T-cell (primary cell): ENCODE measurements at places on chromosomes 13 and 19.

DNA sequence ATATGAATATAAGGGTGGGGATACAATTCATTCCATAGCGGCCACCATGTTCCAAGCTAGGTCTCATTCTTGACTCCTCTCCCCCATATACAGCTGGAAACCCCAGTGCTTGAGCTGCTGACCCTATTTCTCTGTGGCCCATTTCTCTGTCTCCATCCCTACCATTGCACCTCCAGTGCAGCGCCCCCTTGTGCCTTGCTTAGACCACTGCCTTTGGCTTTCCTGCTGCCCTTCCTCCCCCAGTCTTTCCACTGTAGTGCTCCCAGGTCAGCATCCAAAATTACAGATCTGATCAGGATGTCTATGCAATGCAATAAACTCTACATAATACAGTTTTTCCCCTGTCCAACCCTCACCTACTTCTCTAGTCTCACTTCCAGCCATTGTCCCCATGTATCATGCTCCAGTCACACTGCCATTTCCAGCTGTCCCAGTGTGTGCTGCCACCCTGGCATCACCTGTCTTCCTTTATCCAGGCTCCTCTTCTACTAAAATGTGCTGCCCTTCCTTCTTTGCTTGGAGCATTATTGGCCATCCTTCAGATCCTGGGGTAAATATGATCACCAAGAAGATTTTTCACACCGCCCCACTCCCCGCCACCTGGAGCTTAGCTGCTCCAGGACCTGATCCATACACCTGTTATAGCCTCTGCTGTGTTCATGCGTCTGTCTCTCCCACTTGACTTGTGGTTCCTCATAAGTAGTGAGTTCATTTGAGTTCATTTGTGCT lies 199.4 kb upstream of the IPO5 start:
- DNase-seq = no peak

- no peak for DNase-seq
These were observed 39.2 kb downstream of the TNFRSF19 start for GRCh38 chr13:23609414-23609760.

DNA sequence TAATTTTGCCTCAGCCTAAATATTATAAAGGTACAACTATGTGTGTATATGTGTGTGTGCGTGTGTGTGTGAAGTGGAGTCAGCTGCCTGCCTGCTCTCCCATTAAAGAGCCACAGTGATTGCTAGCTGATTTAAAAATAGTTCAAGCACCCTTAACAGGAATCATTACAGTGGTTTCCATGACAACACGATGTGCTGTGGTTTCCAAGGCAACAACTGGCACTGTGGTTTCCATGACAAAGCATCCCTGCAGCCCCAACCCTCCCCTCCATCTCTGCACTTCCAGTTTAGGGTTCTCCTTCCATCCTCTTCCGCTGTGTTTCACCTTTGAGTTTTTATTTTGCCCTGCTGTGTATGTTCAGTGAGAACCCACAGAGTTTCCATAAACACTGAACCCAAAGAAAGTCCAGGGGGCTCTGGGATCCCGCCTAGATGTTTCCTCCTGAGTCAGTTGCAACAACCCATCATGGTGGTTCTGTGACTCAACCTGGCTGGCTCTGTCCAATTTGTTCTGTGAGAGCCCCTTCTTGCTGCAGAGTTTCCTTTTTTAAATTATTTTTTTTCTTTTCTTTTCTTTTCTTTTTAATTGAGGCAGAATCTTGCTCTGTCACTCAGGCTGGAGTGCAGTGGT lies 7.1 kb upstream of the PNMA8A start:
- DNase-seq = no peak

DNA sequence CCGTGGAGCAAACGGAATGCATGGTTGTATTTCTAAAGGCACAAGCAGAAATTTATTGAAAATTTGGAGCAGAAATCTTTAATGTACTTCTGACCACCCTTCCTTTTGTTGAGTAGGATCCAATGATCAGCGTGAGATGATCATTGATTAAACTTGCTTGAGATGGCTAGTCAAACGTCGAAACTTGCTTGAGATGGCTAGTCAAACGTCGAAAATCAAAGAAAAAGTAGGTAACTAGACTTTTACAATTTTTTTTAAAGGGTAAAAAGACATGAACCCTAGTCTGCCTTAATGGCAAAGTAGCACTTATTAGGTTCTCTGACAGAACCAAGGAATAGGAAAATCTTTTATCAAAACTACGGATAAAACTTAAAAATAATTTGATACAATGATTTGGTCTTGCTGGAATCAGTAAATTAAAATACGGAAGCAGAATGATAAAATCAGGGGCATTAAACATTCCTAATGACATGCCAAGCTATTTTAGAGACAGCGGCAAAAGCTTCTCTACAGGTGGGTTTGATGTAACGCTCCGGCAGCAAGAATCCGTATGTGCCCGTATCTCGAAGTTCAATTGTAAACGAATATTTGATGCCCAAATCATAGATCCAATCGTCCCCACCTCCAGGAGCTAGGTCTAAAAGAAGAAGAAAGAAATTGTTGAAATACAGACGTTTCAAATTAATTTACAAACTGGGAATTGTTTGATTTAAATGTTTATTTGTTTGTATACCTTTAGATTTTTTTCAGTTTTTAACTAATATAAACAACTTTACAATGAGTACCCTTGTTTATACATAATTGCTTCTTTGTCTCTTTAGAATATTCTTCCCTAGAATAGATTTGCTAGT lies 841 bp upstream of the ZC3H13 start:
- DNase-seq = no peak

DNA sequence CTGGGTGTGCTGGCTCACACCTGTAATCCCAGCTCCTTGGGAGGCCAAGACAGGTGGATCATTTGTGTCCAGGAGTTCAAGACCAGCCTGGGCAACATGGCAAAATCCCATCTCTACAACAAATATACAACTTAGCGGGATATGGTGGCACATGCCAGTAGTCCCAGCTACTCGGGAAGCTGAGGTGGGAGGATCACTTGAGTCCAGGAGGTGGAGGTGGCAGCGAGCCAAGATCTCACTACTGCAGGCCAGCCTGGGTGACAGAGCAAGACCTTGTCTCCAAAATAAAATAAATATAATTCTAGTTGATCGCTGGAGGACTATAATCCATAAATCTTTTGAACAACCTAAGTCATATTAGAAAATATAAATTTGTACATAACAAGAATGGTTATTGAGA lies 1061.5 kb upstream of the PCDH9 start:
- no peak for DNase-seq

- DNase-seq = no peak
These were observed 19.0 kb upstream of the PLPP2 start for GRCh38 chr19:310141-310651.

GRCh38 chr13:93309886-93310523 lies 83.4 kb downstream of the GPC6 start:
- DNase-seq = no peak

DNA sequence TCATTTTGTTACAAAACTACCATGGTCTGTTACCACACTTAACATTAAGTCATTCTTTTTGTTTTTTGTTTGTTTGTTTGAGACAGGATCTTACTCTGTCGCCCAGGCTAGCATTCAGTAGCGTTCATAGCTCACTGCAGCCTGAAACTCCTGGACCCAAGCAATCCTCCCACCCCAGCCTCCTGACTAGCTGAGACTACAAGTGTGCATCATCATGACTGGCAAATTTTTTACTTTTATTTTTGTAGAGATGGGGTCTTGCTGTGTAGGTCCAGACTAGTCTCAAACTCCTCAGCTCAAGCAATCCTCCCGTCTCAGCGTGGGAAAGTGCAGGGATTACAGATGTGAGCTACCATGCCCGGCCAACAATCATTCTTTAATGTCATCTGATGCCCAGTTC lies 3.3 kb downstream of the ALDH16A1 start:
- DNase-seq = no peak

DNA sequence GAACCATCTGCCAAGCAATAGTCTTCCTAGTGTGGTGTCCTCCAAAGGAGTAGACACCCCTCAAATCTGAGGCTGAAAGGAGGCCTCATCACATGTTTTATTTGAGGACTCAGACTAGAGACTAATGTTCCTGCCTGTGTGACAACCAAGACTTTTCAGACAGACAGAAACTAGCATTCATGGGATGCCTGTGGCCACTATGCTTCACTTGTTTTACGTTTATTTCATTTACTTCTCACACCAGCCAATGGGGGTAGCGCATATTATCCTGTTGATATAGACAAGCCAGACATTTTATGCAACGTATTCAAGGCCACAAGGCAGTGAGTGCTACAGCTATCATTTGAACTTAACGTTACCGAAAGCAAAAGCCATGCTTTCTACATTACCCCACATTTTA lies 391.7 kb upstream of the HTR2A start:
- no peak for DNase-seq

GRCh38 chr13:51804295-51805172 lies 571 bp upstream of the DHRS12 start:
- peak; percentile 45 for DNase-seq

GRCh38 chr19:19115954-19116353 lies 22.3 kb downstream of the TMEM161A start:
- peak; percentile 31 for DNase-seq

- no peak for DNase-seq
These were observed 11.0 kb downstream of the TMEM272 start for GRCh38 chr13:51833980-51834379.

DNA sequence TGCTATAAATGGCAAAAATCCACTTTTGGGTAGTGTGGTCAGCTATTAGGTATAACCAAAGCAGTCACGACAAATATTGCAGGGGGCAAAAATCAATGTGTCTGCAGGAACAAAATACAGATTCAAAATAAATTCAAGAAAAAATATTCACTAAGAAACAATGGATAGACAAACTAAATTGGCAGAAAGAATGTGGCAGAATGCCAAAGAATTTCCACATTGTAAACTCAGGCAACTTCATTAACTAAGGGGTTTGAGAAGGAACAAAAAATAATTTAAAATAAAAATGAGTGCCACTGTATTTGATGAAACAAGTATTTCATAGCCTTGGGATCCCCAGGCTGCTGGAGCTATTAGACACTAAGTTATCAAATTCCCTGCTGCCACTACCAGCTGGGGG lies 193.1 kb downstream of the VWA8 start:
- DNase-seq = no peak

DNA sequence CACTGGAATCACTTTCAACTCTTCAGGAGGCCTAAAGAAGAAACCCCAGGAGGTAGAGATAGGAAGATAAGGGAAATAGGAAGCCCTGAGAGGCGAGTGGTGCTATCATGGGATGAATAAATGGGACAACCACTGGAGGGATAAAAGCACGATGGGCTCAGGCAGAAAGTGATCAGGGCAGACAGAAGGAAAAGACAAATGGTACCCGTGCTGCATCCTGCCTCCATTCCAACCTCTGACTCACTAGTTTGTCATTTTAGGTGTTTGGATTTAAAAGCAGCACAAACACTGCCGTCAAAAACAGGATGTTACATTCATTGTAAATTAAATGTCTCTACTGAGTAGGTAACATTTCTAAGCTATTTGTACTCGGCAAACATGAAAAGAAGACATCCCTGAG lies 314.3 kb upstream of the HTR2A start:
- DNase-seq = no peak

DNA sequence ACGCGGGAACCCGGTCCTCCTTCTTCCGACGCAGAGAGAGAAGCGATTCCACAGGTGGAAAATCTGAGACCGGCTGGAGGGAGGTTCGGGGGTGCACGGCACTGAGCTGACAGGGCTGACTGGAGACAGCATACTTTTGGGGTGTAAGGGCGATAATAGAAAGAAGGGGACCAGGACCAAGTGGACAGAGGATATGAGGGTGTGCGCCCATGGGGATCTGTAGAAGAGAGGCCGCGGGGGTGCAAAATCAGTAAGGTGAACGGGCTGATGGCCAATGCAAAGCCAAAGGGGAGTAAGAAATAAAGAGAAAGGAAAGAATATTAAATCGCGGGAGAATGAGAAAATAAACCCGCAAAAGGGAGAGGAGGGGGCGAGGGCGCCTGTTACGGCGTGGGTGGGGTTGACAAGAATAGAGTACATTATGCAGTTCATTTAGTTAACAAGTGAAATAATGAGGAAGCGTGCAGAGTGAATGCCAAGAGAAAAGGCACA lies 336 bp upstream of the GSX1 start:
- no peak for DNase-seq

DNA sequence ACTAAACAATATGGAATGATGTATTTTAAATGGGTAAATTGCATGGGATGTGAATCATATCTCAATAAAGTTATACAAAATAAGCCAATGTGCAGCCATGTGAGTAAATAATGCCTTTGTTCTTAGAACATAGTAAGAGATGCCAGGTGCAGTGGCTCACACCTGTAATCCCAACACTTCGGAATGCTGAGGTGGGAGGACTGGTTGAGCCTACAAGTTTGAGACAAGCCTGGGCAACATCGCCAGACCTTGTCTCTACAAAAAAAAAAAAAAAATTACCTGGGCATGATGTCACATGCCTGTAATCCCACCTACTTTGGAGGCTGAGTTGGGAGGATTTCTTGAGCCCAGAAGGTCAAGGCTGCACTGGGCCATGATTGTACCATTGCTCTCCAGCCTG lies 230.7 kb downstream of the RFC3 start:
- no peak for DNase-seq

GRCh38 chr13:66659286-66659685 lies 570.9 kb downstream of the PCDH9 start:
- no peak for DNase-seq
